ENCODE measurements at places on chromosomes 7 and 10.

DNA sequence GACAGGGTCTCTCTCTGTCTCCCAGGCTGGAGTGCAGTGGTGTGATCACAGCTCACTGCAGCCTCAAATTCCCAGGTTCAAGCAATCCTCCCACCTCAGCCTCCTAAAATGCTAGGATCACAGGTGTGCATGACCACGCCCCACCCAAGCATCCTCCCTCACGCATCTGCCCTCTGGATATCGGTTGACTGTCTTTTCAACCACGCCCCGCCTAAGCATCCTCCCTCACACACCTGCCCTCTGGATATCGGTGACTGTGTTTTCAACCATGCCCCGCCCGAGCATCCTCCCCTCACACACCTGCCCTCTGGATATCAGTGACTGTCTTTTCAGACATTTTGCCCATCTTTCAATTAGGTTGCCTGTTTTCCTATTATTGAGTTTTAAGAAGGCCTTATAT, 140.5 kb downstream of the MAD1L1 start:
- no peak for DNase-seq

DNA sequence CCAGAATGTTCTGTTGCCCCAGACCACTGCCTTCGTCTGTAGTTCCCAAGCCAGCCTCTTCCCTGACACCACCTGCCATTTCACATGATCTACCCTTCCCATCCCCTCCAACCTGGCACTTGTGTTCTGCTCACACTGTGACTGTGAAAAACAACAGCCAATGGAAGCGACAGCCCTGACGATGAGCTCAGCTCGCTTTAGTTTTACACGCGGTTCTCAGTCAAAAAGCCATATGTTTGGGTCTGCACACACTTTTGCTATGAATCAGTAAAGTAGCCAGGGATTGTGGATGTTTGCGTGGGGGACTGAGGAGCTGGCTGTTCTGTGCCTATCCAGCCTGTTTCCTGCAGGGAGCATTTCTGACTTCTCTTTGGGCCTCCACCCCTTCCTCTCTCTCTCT, 282.7 kb downstream of the WDR11 start:
- DNase-seq, result no peak

- no peak for DNase-seq
Measured at GRCh38 chr7:36071605-36072004, 81.4 kb upstream of the EEPD1 start.

DNA sequence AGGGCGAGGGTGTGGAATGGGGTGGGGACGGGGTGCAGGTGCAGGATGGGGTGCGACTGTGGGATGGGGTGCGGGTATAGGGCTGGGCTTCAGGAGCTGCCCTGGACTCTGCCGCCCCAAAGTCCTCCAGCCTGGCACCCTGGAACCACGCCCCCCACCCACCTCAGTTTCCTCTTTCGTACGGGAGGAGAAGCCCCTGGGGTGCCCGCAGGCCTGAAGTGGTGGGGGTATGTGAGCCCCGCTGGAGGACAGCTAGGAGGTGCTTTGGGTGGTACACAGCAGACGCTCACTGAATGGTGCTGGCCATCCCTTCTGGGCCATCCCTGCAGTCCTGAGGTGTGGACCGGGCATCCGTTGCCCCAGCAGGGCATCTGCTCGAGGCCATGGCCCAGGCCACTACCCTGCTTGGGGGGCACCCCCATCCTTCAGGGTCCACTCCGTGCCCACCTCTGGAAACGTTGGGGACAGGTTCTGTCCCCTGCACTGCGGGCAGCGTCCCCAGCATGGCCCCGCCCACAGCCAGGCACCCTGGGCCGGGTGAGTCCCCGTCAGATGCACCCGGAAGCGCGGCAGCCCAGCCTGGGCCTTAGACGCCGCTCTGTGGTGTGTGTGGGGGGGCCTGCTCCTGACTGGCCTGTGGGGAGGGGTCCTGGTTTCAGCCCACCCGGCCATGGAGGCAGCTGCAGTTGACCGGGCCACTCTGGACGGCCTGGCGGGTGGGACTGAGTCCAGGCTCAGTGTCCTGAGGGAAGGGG, 41.6 kb downstream of the UNCX start:
- no peak for DNase-seq

- no peak for DNase-seq
Measured at GRCh38 chr10:114709984-114710383, 51.9 kb upstream of the ABLIM1 start.
